ENCODE measurements at places on chromosomes 6 and 20.

DNA sequence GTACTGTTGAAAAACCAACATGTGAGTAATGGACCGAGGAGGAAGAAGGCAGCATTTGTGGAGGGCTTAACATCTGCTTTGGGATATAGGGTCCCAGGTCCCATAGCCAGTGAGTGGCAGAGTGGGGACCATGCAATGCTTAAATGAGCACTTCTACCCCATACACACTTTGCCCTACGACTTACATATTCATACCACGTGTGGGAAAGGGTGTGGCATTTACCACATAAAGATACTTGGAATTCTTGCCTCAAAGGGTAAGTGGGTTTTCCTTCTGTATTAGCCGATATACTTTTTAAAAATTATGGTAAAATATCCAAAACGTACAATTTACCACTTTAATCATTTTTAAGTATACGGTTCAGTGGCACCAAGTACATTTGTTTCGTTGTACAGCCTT, 199.3 kb downstream of the BACH2 start:
- DNase-seq = no peak

GRCh38 chr6:148446681-148447080, 104.0 kb downstream of the SASH1 start:
- no peak for DNase-seq

- no peak for DNase-seq
Observed at GRCh38 chr6:143260857-143261256, 189.6 kb downstream of the ADAT2 start.

GRCh38 chr6:162226803-162227202, 500.8 kb downstream of the PRKN start:
- no peak for DNase-seq

GRCh38 chr6:130434174-130434873, 68.5 kb downstream of the TMEM200A start:
- no peak for DNase-seq

Measured in skeletal muscle cell (primary cell).